RWPE2 (cell line): ENCODE measurements at places on chromosomes 7 and 10.

GRCh38 chr10:18532881-18533535 is 118.4 kb downstream of the NSUN6 start:
- DNase-seq, result no peak

GRCh38 chr10:16856092-16856491 is 38.9 kb upstream of the RSU1 start:
- no peak for DNase-seq

GRCh38 chr10:122559228-122559627 is 1.3 kb upstream of the DMBT1 start:
- no peak for DNase-seq

GRCh38 chr7:92100534-92100933 is 33.7 kb downstream of the CYP51A1 start:
- no peak for DNase-seq

DNA sequence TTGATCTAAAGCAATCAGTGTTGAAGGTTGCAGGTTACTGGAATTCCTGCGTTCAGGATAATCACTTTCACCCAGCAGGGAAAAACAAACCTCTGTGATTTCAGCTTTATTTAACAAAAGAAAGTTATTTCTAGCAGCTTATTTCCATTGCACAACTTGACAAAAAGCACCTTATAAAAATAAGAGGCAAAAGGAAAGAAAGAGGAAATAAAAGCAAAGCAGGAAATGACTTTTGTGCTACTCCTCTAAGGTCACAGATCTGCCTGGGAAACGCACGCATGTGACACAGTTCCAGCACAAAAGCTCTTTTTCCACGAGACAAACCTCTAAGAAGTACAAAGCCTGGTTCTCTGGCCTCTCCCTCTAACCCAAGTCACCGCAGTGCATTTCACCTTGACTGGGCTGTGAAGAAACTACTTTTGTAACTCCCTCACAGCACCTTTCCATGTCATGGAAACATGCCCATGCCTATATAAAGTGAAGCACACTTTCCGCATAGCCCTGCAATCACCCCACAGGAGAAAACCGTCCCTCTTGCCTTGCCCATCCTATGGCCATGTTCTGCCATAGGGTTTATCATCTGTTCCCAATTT is 870 bp downstream of the ANK3 start:
- no peak for DNase-seq

DNA sequence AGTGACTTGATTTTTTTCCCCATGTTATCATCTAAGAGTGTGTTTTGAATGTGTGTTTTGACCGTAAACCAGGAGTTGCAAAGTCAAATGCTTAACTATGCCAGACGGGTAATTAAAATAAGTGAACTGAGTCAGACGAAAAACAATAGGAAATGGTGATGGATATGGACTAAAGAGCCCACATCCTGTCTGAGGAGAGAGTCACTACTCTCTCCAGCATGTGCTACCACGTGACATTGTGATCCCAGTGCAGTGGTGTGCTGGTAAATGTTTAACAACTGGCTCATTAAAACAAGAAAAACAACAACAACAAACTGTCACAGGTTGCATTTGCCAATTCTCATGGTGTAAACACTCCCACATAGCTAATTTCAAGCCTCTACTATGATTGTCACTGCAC is 164.3 kb downstream of the SUGCT start:
- no peak for DNase-seq

DNA sequence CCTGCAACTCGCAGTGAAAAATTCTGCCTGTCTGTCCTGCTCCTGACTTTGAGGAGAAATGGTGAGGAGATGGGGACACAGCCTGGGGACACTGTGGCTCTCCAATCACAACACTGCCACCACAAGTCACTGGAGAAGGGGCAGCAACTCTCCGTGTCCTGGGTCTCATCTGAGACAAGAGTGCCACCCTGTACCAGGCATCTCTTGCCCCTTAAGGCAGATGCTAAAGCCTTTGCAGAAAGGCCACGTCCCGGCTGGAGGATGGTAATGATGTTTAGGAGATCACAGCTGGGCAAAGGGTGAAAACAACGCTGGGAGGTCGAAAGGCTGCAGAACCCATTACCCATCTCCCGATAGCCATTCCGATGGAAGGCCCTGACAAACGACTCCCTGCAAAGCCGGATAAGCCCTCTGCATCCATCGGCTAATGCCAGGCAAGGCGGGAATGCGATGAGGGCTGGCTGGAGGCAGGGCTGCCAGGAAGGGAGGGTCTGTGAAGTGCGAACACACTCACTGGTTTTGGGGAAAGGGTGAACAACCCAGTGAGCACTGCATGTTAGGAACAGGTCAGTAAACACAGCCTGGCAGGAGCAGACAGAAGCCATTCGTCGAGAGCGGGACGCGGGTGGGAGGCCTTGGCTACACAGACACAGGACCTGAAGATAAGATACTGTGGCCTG is 190.8 kb downstream of the ADARB2 start:
- DNase-seq, result no peak
